ENCODE measurements at places on chromosomes 11 and 22.

GRCh38 chr11:60869451-60869825, 2.1 kb downstream of the ZP1 start:
- DNase-seq: no peak

- no peak for DNase-seq
These were observed 11.1 kb upstream of the OOSP2 start for GRCh38 chr11:60029015-60029632.

GRCh38 chr22:21446128-21446826, 20.9 kb upstream of the TMEM191C start:
- peak; percentile 11 for DNase-seq

DNA sequence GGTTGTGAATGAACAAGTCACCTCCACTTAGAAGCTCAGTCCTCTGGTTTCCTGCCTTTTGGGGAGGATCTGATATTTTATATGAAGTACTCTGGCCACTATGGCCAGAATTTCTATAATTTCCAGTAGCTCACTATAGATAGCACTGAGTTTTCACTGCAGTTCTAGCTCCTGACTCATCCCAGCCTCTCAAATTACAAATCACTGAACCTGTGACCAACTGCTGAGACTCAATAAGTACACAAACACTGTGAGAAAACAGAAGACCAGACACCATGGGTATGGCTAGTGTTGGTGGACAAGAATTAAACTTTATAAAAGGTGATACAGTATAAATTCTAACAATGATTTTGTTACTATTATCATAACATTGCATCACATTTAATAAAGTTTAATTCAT, 47.1 kb upstream of the UCP3 start:
- DNase-seq: no peak

DNA sequence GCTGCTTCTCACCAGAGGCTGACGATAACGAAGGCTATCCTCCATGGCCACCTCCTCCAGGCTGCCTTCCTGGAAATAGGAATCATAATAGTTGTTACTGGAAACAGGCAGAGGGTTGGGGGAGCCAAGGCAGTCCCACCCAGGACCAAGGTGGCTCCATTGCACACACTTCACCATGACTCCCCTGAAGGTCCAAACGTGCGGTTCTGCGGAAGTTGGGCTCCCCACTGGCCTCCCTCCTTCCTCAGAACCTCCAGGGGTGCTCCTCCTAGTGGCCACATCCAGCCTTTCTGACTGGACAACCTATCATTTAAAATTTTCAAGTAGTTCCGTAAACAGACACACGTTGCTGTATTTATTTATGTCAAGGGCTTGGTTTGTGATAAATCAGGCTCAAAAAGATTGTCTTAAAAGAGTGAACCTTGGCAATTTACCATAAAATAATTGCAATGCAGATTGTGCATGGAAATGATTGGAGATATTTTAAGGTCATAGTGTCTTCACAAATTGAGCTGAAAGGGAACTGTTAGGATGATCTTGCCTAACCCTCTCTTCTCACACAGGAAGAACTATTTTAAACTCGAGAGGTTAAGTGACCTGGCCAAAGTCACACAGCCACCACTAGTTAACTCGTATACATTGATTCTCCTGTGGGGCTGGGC, 1.4 kb upstream of the TCN2 start:
- peak; percentile 50 for DNase-seq

DNA sequence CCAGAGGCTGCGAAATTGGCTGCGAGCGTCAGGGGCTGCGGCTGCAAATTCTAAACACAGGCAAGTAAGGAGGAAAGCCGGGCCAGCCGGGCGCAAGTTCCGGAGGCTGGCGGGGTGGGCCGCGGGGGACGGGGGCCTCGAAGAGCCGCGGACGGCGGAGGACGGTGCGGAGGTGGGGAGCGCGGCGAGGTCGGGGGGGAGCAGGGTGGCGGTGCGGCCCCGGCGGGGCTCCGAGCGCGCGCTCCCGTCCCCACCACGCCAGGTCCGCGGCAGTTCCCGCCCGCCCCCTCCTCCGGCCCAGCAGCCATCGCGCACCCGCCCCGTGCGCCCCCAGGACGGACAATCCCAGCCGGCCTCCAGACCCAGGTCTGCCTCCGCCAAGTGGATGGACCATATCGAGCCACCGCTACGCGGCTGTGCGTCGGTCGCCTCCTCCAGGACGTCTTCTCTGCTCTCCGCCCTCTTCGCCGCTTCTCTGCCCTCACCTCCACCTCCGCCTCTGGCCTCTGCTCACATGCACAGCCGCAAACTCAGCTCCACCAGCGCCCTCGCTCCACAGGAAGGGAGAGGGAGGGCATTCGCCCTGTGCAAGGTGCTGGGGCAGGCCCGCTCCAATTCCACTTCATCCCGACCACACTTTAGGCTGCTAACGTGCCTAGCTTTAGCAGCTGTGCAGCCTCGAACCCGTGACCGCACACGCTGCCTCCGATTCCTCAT, 7.2 kb downstream of the ELFN2 start:
- DNase-seq: no peak

- no peak for DNase-seq
These were observed 3.7 kb downstream of the GRIK4 start for GRCh38 chr11:120515186-120515723.

GRCh38 chr22:22060200-22061084, 77.9 kb upstream of the TOP3B start:
- peak; percentile 79 for DNase-seq

DNA sequence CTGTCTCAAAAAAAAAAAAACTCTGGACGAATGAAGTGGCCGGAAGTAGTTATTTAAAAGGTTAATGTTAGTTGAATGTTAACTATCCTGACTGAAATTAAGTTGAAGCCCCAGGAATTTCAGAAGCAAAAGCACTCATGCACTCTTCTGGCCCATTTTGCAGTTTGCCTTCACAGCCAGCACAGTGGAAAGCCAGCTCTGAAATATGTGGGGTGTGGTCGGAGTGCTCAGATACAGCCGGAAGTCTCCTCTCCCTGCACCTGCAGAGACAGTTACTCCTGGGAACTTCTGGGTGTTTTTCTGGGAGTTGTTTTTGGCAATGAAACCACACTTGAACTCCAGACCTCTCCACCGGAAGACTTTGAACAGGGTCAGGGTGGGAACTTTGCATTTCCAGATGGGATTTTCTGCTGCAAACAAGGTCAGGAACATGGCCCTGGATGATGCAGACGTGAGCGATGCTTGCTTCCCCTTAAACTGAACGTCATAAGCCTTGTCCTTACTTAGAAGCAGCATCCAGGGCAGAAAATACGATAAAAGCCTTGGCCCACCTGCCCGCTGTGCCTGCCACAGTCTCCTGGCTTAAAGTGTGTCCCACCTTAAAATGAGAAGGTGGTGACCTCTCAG, 21.5 kb upstream of the CABP2 start:
- DNase-seq: no peak

- DNase-seq: no peak
These were observed 1.6 kb downstream of the OR10A2 start for GRCh38 chr11:6864438-6864837.

DNA sequence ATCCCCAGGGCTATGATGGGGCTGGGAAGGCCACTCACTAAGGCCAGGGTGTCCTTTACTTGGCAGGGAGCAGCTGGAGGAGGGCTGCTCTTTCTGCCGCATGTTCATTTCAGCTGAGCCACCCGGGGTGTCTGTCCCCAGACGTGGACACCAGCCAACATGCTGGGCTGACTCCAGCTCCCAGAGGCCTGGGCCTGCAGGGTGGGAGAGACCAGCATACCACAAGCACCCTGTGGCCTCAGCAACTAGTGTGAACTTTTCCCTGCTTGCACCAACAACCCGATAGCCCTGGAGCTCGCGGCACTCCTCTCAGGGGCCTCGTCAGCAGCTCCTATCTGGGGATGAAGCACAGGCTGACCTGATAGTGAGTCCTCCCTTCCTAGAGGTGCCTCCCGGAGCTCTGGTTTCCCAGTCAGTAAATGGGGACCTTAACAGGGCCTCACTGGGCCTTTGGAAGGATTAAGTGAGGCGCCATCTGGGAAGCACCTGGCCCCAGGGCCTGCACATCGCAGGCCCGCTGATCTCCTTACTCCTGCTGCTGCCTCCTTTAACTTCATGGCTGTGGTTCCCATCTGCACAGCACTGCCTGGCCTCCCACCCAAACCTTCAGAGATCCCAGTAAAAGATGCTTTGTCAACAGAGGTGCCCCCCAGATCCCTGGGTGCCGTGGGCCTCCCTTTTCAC, 83.4 kb downstream of the GALNT18 start:
- no peak for DNase-seq

- DNase-seq: peak; percentile 38
These were observed 16.1 kb downstream of the MIAT start for GRCh38 chr22:26673486-26673885.

GRCh38 chr22:29772170-29772641, 5.0 kb downstream of the UQCR10 start:
- no peak for DNase-seq

- no peak for DNase-seq
These were observed 72.0 kb downstream of the FLI1 start for GRCh38 chr11:128765571-128766549.

GRCh38 chr11:110196241-110196754, 100.1 kb downstream of the RDX start:
- DNase-seq: no peak

- no peak for DNase-seq
These were observed 2.6 kb upstream of the NLRP10 start for GRCh38 chr11:7967826-7968225.

DNA sequence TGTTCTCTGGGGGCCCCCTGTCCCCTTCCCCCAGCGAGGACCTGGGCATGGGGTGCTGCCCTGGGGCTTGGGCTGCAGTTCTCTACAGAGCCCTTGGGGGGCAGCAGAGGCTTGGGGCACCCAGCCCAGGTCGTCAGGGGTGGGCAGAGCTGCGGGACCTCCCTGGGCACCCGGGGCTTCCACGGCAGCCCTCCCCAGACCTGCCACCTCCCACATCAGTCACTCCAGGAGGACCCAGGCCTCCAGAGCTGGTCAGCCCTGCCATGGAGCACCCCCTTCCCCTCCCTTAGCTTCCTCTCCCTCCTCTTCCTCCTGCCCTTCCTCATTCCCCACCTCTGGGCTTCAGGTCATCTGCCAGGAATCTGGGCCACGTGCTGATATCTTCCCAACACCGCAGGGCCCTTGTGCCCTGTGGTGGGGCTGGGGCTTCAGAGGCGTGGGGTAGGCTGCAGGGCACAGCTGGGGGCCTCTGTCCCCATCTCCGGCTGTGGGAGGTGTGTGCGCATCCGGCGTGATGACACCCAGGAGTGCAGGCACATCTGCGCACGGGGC, 5.8 kb downstream of the TSPAN4 start:
- DNase-seq: peak; percentile 75

GRCh38 chr22:47665151-47665550, 902.7 kb downstream of the TBC1D22A start:
- no peak for DNase-seq

DNA sequence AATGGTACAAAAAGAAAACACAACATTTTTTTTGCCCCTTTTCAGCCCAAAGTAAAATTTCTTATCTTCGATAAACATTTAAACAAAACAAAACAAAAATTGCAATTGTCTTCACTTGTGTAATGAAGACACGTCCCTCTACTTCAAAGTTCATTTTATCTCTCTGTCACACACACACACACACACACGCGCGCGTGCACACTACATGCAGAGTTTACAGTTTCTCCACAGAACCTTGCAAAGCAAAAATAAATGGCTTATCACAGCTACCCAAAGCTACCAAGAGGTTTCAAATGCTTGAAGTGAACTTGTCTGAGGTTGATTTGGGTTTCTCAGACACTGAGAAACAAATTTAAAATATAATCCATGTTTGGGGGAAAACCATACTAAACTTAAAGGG, 72.3 kb downstream of the ETS1 start:
- no peak for DNase-seq

- no peak for DNase-seq
These were observed 271.8 kb upstream of the MTNR1B start for GRCh38 chr11:92697461-92698312.

GRCh38 chr22:44891791-44892190, 118.0 kb downstream of the PHF21B start:
- no peak for DNase-seq

Measured in stimulated activated CD4-positive, alpha-beta T cell treated with anti-CD3 and anti-CD28 coated beads, Interleukin-2, amount 100 ng/mL, for 24 hours (primary cell).